COLO829 (cell line): ENCODE measurements at places on chromosomes 11 and 22.

DNA sequence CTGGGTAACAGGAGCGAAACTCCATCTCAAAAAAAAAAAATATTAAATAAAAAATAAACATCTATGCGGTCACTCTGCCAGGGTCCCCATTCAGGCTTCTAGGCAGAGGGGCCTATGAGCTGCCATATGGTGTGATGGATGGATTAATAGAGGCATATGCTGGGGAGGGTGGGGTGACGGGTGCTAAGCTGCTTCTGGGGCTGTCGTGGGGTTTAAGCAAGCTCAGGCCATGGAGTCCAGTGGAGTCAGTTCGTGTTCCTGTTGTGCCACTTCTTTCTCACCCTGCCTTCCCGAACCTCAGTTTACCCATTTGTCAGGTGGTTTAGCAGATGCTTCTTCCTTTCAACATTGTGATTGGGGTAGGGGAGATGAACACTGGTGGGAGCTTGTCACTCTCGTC, 9.0 kb upstream of the GRAMD4 start:
- no peak for DNase-seq

- DNase-seq: no peak
Measured at GRCh38 chr22:50548040-50548920, 2.6 kb downstream of the KLHDC7B start.

DNA sequence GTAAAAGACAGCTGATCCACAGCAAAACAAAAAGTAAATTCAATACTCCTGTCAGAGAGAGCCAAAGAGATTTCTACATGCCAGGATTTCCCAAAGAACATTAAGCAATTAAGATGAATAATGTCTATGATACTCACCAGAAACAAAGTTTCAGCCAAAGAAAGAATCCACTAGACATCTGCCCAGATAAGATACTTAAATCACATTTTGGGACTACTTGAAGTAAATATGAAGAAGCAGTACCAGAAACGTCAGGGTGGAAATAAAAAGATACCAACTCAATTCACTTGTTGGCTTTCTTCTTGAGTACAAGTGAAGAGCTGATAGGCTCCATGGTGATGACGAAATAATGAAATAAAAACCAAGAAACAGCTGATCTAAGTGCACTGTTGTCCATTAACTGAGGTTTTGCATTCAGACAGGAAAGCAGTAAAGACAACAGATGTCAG, 31.6 kb upstream of the ARHGAP32 start:
- no peak for DNase-seq

GRCh38 chr11:47160753-47161133, 15.9 kb downstream of the ARFGAP2 start:
- DNase-seq: no peak

DNA sequence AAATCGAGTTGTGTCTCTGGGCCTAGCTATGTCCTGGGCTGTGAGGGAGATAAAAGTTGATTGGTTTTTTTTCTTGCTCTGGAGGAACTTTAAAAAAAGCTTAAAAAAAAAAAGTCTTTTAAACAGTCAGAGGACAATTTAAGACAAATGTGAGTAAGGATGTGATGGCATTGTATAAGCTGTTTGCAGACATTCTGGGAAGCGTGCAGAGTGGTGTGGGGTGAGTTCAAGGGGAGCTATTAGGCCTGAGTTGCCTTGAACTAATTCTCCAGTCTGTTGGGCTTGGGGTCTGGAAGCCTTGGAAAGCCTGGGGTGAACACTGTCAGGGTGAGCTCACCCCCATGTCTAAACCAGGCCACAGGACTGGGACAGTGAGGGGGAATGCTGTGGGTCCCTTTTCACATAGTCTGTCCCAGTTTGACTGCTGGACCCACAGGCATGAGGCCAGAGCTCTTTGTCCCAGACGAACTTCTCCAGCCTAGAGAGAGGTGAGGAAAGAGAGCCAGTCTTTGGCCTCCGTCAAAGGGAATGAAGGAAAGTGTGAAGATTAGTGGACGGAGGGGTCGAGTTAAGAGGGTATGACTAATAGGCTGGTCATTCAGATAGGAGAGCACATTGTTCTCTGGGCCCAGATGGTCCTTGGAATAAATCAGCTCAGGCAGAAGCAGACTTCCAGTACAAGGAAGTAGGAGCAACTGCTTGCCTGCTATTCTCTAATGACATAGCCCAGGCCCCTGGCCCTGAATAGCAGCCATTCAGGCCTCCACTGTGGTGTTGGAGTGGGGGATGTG, 76.4 kb upstream of the NNMT start:
- DNase-seq: peak; percentile 35

DNA sequence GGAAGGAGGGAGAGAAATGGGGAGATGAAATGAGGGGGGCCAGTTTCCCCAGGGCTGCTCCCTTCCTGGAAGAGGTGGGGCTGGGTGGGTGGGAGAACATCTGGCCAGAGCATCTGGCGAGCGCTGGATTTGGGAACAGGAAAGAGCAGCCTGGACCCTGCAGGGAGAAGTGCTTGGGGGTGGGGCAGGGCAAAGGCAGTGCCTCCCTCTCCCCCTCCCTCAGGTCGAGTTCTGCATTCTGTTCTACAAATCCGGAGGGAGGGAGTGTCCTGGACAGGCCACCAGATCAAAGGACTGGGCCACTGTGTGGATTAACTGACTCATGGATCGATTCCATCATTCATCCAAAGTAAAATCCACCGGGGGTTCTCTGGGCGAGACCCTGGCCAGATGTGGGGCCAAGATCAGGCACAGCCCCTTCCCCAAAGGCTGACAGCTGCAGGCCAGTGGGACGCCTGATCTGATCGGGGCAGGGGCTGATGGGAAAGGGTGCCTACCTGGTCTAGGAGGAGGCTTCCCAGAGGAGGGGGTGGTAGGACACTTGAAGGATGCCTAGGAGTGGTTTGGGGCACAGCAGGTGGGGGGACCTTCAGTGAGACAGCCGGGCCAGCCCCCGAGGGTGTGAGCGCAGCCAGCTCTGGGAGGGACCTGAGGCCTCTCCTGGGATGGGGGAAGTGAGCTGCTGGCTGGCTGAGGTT, 57.5 kb downstream of the CACNA1I start:
- no peak for DNase-seq

DNA sequence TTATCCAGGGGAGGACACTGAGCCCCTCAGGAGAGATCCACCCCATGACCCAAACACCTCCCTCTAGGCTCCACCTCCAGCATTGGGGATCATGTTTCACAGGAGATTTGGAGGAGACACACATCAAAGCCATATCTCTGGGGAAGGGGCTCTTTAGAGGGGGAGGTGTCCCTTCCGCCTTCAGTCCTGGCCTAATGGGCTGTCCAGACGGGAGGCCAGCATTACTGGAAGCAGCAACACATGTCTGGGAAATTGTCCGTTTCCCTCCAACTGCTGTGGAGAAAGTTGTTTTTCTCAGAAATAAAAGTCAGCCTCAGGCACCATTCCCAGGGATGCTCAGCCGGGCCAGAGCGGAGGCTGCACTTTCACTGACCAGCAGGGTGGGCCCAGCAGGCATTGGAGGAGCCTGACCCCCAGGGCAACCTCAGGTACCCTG, 9.5 kb downstream of the CACNA1I start:
- DNase-seq: no peak

DNA sequence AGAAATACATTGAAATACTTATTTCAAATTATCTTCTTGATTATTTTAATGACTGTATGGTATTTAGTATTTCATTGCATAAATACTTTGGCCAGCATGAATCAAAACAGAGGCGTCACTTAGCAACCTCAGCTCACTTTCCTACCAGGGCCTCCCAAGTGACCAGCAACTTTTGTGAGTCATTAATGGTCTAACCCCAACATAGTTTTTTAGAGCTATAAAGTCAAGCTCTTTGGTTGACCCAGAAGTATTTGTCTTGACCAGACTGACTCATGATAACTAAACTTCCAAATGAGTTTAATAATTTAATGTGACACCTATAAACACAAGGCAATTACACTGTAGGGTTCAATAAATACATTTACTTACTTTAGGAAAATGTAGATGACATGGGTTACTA, 27.9 kb upstream of the RBMXL2 start:
- DNase-seq: no peak

DNA sequence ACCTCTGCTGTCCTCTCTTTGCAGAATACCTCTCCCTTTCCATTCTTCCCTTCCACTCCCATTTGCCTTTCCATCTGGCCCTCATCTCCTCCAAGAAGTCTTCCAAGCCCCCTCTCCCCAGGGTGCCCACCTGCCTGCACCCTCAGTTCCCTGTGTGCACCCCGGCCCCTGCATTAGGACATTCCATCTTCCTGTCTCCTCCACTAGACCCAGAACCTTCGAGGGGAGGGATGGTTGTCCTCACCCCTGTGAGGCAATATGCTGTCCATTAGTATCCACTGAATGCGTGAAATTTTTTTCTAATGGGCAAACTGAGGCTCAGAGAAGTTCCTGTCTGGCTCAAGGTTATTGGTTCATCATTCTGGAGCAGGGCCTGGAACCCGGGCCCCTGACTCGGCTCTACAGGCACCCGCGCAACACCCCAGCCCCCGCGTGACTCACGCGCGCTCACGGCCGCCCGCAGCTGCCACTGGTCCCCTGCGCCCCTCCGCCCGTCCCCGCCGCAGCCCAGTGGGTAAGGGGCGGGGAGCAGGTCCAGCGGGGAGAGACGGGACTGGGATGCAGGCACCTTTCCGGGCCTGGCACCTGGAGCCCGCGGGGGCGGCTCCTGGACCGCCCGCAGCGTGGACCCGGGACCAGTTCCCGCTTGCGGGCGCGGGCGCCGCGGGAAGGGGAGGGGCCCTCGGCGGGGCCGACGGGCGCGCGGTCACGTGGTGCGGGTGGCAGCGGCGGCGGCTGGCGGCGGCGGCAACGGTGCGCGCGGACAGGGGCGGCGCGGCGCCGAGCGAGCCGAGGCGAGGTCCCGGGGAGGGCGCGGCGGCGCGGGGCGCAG, 7.0 kb downstream of the SEPTIN3 start:
- DNase-seq: no peak

DNA sequence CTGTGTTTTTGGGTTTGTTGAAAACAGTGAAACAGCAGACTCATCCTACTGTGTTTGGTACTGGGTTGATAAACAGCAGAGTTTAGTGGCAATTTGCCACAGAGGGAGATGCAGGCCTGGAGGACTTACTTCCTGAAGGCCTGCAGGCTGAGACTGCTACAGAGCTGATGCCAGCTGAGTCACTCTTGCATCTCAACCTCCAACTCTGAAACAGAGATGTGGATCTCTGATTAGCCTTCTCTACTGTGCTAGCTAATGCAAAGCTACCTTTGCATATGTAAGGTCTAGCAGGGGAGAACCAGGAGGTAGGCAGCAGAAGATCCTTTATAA, 14.3 kb downstream of the ATP5MG start:
- peak; percentile 62 for DNase-seq

DNA sequence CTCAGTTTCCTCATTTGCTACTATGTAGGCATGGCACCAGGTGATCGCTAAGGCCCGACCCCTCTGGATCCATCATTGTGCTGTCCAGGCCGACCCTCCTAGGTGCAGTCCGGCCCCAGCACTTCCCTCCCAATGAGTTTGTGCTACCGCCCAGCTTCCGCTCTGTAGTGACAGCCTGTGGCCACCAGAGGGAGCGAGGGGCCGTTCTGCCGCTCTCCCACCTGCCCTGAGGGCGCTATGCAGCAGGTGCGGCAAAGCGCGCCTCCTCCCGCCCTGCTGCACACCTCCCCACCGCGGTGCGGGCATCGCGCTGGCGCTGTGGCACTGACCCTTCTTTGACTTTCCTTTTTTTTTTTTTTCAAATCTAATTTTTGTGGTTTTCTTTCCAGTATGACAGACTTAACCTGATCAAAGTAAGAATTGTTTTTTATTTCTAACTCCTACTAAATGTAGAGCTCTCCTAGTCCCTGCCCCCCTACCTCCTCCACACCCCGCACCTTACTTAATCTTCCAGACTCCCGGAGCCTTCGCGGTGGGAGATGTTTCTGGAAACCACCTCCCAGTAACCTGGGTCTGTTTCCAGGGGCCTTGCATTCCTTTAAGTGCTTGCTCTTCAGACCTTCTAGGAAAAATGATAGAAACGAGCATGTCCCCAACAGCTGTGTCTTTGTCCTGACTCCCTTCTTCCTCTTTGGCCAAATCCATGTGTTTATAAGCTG, 73.7 kb downstream of the SCN3B start:
- DNase-seq: peak; percentile 39

DNA sequence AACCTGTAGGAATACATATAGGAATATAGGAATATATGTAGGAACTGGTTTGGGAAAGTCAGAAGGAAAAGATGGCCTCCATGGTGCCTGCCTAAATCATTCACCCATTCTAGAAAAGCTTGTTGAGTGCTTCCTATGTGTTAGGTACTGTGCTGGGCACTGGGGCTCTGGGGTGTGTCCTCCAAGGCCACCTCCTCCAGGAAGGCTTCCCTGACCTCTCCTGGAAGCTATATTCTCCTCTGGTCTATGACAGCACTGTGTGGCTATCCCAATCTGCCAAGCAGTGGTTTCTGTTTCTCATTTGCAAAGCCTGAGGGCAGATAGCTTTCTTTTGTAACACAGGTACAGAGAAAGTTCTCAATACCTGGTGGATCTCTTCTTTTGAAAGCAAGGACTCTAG, 30.2 kb downstream of the IRAG1 start:
- no peak for DNase-seq

GRCh38 chr22:42307806-42308563, 37.5 kb upstream of the TCF20 start:
- DNase-seq: no peak

- peak; percentile 25 for DNase-seq
Measured at GRCh38 chr11:10108915-10109680, 184.9 kb downstream of the SBF2 start.

DNA sequence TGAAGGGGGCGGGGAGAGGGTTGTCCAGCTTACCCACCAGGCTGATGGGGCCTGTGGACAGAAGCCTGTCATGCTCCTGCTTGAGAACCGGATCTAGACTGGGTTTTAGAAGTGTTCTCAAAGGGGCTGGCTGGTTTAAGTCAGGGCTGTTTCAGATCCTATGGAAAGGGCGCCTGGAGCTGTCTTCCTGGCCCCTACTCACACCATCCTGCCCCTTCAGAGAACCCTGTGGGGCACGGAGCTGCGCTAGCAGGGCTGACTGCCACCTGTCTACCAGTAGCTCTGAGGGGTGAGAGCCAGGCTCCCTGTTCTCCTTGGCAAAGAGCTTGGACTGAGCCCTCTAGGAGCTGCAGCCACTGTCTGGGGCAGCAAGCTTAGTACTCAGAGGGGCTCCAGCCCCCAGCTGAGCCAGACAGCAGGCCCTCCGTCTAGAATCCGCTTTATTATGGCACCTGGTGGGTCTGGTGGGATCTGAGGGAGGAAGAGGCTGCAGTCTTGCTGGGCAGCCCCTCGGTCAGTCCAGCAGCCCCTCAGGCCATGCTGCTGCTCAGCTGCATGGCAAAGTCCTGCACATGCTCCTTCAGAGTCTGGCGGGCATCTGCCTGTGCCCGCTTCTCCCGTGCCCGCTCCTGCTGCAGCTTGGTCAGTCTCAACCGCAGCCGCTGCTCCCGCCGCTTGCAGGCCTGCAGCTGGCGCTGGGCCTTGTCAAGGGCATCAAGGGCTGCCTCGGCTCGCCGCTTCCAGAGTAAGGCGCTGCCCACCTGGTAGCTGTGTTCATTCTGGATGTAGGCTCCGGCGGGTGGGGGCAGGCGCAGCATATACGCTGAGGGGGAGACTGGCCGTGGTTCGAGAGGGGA, 2.3 kb downstream of the THAP7 start:
- DNase-seq: no peak

DNA sequence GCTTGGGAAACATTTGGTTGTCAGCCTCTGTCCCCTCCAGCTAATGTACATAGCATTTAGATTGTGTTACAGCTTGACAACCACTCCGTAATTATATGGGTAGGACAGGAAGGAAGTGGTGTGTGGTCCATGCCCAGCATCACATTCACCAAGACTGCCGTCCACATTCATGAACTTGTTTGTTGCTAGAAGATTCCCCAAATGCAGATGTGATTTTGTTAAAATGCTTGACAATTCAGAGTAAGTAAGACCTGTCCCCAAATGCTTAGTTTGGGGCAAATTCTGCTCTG, 1482.7 kb downstream of the TBC1D22A start:
- DNase-seq: no peak

GRCh38 chr11:32107647-32108046, 16.8 kb downstream of the RCN1 start:
- DNase-seq: no peak
